ENCODE measurements at places on chromosomes 2 and 18.

- DNase-seq: peak; percentile 39
These were observed 411.0 kb upstream of the GYPC start for GRCh38 chr2:126244937-126245336.

- peak; percentile 25 for DNase-seq
These were observed 30.5 kb downstream of the LTBP1 start for GRCh38 chr2:32977228-32977758.

- no peak for DNase-seq
These were observed 21.2 kb downstream of the ATP6V1C2 start for GRCh38 chr2:10742666-10743065.

DNA sequence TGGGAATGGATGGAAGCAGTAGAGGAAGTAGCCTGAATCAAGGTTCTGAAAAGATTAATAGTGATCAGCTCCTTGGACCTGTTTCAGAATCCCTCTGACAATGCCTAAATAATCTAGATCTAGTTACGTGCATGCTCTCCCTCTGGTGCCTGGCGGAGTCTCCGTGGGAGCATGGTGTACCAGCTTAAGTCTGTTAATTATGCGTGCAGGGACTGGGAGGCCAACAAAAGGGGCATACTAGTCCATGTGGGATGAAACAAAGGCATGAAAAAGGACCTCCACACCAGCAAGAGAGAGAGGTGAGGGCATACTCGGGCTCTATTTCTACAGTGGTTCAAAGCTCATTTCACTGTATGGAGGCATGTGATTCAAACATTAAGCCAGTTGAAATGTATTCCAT, 200.3 kb downstream of the DPP4 start:
- DNase-seq: no peak

DNA sequence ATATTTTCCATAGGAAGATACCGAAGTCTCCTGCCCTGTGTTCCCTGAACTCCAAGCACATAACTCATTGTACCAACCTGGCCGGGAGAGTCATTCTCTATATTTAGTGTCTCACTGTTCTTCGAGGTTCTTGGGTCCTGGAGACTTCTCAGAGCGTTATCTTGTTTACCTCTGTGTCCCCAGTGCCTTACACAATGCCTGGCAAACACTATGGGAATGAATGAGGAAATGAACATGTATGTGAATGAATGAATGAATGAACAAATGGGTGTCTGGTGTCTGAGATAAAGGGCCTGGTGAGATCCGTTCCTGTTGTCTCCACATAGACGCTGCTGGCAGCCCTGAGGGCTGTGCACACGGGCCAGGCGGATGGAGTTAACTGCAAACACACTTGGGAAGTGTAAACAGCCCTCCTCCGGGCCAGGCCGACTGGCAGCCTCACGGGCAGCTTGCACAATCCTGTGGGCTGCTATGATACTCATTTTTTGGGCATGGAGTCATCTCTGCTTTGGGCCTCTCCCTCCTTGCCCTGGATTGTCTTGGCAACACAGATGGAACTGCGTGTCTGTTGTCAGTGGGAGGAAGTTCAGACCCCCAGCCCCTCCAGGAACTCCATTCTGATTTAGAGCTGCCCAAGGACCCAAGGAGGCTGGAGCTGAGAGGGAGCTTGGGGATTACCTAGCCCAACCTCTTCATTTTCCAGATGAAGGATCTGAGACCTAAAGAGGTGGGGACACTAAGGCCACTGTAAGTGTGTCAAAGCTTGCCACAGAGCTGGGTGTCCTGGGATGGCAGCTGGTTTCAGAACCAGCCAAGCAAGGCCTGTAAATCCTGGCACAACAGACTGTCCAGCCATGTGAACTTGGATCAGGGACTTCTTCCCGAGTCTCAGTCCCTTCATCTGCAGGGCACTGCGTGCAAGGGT, 124.4 kb downstream of the INHBB start:
- peak; percentile 88 for DNase-seq

GRCh38 chr18:11178951-11179549, 29.7 kb upstream of the PIEZO2 start:
- DNase-seq: peak; percentile 33

DNA sequence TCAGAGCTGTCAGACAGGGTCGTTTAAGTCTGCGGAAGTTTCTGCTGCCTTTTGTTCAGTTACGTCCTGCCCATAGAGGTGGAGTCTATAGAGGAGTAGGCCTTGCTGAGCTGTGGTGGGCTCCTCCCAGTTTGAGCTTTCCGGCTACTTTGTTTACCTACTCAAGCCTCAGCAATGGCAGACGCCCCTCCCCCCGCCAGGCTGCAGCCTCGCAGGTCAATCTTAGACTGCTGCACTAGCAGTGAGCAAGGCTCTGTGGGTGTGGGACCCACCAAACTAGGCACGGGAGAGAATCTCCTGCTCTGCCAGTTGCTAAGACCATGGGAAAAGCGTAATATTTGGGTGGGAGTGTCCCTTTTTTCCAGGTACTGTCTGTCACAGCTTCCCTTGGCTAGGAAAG, 86.5 kb downstream of the EFEMP1 start:
- no peak for DNase-seq

GRCh38 chr2:86807468-86808275, 17.0 kb upstream of the CD8A start:
- DNase-seq: peak; percentile 62

GRCh38 chr18:10522574-10522973, 3.3 kb upstream of the NAPG start:
- DNase-seq: no peak

DNA sequence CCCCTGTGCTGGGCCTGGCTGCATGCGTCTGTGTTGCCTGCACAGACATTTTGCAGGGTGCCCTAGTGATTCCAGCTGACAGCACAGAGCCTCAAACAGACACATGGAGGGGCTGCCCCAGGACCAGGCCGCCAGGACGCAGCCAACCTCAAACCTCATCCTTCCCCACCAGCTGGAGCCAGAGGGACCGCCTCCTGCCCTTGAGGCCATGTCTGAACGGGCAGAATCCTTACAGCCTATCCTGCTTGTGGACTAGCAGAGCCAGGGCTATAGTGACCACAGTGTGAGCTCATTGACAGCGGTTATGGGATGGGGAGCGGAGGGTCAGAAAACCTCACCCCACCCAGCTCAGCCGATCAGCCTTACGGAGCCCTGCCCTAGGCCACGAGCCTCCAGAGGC, 22.4 kb downstream of the ODC1 start:
- DNase-seq: no peak

- DNase-seq: no peak
These were observed 20.6 kb upstream of the CHRNA1 start for GRCh38 chr2:174784909-174785308.

DNA sequence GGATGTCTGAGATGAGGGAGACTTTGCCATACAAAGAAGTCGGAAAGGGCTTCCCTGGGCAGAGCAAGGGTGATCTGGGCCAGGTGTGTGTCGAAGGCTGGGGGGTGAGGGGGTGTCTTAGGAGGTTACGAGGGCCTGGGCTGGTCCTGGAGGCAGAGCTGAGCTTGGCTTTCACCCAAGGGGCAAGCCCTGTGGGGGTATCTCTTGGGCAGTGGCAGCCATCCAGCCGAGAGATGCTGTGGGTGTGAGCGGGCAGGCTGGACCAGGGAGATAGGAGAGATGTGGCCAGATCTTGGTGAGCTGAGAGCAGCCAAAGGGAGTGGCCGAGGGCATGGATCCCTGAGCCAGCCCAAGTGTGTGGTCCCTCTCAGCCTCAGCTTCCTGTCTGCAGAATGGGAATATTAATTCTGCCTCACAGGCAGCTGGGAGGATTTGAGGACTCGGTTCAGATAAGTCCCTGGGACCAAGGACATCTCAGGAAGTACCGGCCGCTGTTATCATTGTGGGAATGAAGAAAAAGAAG, 33.0 kb downstream of the MAL start:
- DNase-seq: no peak

DNA sequence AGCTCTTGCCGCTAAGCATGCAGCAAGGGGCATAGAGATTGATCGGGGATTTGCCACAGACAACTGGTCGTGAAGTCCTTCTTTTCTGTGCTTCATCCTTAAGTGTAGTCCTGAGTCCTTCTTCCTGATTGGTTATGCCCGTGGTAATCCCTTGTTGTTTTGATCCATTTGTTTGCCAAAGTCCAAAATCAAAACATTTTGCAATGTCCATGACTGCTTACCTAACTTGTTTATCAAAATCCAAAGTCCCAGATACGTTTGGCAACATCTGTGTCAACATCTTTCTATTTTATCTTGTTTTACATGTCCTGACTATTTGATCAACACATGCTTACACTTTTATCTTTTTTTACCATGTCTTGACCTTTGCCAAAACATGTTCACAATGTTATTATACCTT, 229.0 kb upstream of the ZNF804A start:
- DNase-seq: no peak

DNA sequence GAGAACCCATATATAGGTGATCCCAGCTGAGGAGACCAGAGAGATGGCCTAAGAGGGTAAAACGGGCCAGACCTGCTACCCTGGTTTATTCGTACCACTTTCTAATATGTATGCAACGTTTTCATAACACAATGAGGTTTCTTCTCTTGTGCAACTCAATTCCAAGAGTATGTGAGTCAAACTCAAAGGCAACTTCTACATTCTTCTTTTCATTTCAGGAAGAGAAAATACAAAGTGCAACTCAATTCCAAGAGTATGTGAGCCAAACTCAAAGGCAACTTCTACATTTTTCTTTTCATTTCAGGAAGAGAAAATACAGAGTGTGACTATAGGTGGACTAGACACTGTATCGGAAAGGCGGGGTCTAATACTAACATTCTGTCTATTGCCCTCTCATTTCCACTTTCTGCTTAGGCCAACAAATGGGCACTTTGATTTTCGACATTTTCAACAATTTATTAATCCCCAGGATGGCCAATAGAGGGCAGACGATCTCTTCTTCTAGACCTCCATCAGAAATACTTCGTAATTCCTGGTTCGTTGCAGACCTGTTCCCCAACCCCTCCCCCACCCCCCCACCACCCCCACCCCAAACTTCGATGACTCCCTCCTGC, 3.7 kb upstream of the CRIM1 start:
- DNase-seq: peak; percentile 53

DNA sequence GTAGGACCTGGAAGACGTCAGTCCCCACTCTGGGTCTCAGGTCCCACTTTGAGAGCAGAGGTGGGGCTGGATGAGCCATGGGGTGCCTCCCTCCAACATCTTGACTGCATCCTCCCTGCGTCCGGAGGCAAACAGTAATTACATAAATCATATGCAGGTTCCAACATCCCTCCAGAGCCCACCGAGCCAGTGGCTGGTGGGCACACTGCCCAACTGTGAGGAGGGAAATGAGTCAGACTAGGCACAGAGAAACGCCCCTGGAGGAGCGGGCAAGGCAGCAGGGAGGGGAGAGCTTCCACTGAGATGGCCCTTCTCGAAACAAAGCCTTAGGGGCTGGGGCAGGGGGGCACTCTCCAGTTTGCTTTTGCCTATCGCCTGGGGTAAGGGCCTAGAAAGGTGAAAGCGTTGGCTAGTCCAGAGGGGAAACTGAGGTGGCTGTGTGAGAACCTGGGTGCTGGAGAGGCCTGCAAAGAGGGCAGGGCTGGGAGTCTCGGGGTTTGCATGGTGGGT, 168.2 kb upstream of the MYCN start:
- no peak for DNase-seq

- no peak for DNase-seq
These were observed 116.0 kb upstream of the PELI1 start for GRCh38 chr2:64260093-64260803.

DNA sequence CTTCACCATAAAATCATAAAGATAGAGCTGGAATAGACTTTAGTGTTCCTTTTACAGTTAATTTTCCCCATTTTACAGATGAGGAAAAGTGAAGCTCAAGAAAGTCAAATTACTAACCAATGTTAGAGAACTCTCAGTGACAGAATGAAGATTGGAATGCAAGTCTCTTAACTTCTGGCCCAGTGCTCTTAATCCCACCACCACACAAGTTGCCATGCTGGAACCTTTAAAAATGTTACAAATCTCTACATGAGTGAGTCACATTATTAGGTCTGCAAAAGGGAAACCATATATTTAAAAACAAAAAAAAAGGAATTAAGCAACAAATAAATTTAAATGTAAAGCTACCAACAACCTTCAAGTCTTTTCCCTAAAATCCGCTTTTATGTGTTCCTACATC, 3.5 kb downstream of the NCKAP1 start:
- DNase-seq: no peak

DNA sequence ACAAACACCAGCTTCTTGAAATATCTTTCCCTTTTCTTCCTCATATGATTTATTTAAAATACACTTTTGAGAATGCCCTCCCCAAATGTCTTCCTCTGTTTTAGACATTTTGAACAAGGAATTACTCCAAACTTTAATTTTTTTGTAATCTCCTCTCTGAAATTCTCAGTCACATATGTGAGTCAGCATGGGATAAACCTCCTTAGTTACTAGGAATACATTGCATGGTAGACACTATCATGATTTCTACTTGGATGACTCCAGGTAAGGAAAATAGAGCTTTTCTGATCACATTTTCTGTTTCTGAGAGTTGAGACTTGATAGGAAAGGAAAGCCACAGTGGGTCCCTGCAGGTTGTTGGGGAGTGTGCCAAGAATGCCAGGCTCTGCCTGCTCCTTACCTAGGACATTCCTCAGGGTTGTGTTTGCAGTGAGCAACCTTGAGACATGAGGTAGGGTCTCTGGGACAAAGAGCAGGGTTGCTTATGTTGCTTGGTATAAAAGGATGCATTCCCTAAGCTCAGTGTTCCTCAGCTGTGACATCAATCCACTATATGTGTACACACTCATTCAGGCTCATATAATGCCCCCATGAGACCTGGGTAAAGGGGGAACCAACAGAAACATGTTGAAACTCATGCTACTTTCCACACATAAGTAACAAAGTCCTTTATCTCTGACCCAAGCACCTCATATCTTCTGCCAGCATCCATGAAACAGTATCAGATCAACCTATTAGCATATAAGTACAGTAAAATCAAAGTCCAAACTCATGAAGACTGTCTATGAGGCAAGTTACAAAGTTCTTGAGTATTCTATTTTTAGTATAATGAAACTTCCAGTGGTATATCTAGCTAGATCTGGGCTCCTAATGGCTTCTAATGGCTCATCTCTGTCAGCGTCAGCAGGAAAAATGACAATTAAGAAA, 112.8 kb upstream of the SCN1A start:
- DNase-seq: no peak

- DNase-seq: no peak
These were observed 29.3 kb downstream of the MERTK start for GRCh38 chr2:111927723-111928122.

DNA sequence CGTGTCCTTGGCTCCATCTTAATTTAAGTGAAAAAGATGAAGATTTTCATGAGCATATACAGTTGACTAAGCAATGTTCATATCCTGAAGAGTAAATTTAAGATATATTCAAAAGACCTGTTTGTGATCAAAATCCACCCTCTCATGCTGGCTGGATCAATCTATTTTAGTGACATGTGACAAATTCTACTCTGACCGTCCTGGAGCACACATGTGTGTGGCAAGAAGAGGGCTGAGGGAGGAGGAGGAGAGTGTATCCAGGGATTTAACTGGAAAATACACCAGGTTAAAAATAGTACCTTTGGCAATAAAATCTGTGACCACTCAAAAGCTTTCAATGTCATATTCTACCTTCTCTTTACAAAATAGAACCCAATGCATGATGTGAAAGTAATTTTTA, 228.7 kb downstream of the PID1 start:
- no peak for DNase-seq
